Right atrium auricular region (tissue), 2 donors: ENCODE measurements at places on chromosomes 4 and X.

- DNase-seq = no peak
Measured at GRCh38 chr4:102324730-102325129, 20.6 kb downstream of the SLC39A8 start.

DNA sequence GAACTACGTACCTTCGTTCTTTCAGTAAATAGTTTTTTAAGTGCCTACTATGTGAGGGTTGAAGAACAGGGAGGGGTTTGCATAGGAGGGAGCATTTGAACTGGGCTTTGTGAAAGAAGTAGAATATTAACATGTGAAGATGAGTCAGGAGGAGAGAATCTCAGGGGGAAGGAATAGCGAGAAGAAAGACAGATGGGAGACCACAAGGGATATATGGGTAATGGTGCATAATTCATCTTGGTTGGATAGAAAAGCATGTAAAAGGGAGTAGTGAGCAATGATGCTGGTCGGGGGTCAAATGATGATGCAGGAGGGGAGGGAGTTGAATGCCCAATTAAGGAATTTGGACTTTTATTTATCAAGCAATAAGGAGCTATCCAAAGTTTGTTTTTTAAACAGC is 52.7 kb downstream of the TMEM164 start:
- DNase-seq = no peak

GRCh38 chr4:161208564-161208963 is 955.2 kb downstream of the FSTL5 start:
- DNase-seq = no peak

DNA sequence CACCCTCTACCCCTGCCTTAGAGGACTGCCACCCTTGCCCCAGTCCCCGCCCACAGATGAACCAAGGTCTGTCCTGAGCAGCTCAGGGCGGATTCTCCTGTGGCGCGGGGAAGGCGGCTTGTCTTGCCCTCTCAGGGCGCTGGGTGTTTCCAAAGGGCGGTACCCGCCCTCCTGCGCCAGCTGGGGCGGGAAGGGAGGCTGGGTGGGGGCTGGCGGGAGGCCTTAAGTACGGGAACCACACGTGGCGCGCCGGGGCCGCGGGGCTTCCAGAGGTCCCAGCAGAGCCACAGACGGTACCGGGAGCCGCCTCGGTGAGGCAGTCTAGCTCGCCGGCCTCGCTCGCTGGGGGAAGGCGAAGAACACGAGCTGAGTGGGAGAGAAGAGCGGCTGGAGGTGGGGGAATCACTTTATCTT is 361.1 kb downstream of the MID1IP1 start:
- no peak for DNase-seq

- DNase-seq = no peak
Measured at GRCh38 chr4:74309223-74309622, 953 bp downstream of the EPGN start.

GRCh38 chr4:3789587-3789986 is 23.4 kb downstream of the ADRA2C start:
- no peak for DNase-seq
